Fibroblast of lung (primary cell): ENCODE measurements at places on chromosomes 7 and 10. TPM values are rescaled to one million over a fixed set of nuclear protein-coding genes. Genes with fewer than 3 reads are reported as not detected.

The COL26A1 gene
- total RNA-seq: not detected in 2 replicates

The PTPRZ1 gene
- total RNA-seq: not detected in 2 replicates

The CCNJ gene
- 5.6 and 6.7 TPM in 2 replicates for total RNA-seq

DNA sequence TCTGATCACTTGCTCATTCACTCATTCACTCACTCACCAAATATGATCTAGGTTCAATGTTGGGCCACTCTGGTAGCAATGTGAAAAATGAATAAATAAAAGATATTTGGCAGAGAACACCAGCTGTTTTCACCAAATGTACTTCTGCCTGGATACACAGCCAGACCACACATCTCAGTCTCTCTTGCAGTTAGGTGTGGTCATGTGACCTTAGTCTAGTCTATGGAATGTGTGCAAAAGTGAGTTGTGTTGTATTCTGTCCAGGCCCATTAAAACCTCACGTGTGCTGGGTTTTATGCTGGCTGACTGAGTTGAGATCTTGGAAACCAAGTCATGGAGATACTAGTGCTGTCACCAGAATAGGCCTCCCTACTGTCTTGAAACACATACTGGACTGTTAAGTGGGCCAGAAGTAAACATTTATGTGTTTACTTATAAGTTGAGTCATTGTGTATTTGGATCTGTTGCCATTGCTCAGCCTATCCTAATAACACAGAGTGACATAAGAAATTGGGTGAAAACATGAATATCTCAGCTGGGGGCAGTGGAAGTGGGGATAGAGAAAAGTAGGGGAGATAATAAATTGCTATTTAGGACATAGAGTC lies 145.5 kb downstream of the PTEN start:
- DNase-seq: peak; percentile 47

DNA sequence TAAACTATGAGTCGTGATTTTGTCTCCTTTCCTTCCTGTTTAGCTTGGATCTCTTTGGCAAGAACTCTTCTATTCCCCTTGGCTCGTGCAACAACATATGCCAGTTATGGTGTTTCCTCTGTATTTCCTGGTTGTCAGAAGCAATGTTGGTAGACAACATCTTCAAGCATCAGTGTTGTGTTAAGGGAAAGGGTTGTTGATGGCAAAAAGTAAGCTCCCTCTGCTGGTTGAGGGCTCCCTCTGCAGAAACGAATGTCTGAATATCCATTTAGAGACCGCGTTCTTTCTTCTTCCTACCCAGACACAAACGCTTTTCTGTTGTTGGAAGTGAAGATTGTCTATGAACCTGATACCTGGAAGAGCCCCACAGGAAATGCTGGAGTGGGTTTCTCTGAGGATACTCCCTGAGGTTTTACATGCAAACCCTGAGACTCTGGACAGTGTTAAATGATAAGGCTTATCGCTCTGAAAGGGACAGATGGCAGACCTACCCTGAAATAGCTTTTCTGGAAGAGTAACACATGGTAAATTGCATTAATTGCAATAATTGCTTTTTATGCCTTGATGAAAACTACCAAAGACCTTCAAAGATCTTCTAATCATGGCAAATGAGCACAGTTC lies 23.5 kb upstream of the C1QL3 start:
- peak; percentile 47 for DNase-seq

GRCh38 chr7:233249-234035 lies 41.1 kb downstream of the FAM20C start:
- DNase-seq: peak; percentile 37

The PTN gene
- 13.9 and 30.2 TPM in 2 replicates for total RNA-seq

The POMZP3 gene
- total RNA-seq: 1.3 and 1.5 TPM in 2 replicates

The NUTM2E gene
- total RNA-seq: under 0.01 TPM in 1 of 2 replicates, not detected in the other

- peak; percentile 93 for DNase-seq
These were observed 3.0 kb upstream of the HOXA1 start for GRCh38 chr7:27098578-27099451.

GRCh38 chr7:88306590-88307048 lies at the start of gene STEAP4:
TSS of gene STEAP4 (minus strand) at chr7:88306894. CDS start at chr7:88284269, 22,625 bp downstream.
- peak; percentile 67 for DNase-seq

GRCh38 chr10:30056281-30056680 lies 3.1 kb downstream of the JCAD start:
- DNase-seq: no peak

The AKR1C4 gene
- not detected in 2 replicates for total RNA-seq

- peak; percentile 46 for DNase-seq
These were observed 11.6 kb downstream of the IMPDH1 start for GRCh38 chr7:128398016-128398840.

GRCh38 chr10:71193516-71193915 lies 18.9 kb upstream of the UNC5B start:
- no peak for DNase-seq

The CLEC5A gene
- not detected in 2 replicates for total RNA-seq

The AS3MT gene
- 8.1 and 10.5 TPM in 2 replicates for total RNA-seq

The EVX1 gene
- not detected in 2 replicates for total RNA-seq

The ERVW-1 gene
- total RNA-seq: not detected in 2 replicates

DNA sequence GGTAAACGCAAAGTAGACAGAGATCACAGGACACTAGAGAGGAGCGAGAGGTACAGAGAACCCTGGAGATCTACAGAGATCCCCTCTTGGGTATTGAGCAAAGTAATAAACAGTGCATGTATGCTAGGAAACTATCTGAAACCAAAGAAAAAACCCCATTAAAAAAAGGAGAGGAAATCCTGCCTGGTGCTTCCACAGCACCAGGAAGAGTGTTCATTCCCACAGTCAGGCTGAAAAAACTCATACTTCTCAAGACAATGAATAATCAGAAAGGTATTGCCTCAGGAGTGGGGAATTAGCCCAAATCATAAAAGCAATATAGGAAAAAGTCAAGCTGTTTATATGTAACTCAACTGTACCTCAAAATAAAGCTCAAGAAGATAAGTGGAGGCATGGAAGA lies 59.1 kb downstream of the ANKRD26 start:
- DNase-seq: no peak

The CALCR gene
- total RNA-seq: not detected in 2 replicates

The CYP2E1 gene
- total RNA-seq: 0.26 and 0.50 TPM in 2 replicates

The SLC29A4 gene
- 5.1 and 6.4 TPM in 2 replicates for total RNA-seq

DNA sequence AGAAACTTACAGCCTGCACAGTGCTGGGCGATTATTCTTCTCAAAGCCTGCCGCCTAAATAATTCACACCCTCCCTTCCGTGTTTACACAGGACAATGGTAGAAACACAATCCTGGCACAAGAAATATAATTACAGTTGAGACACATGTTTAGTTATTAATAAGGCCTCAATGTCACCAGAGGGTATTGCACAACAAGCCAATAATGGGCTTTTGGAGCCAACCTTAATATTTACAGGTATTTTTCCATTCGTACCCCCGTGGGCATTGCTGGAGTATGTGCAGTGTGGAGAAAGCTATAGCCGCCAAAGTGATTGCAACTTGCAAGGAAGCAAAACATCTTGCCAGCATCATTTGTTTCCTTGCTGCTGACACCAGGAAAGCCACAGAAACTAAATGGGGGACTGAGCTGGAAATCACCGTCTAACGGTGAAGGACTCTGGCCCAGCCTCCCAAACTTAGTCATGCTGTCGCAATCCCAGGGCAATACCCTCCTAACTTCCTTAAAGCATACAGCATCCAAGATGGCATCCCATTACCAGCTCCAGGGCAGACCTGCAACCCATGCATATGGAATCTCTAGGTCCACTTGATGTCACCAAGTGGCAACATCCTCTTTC lies 8.6 kb downstream of the CALN1 start:
- DNase-seq: no peak

The TAS2R3 gene
- 1.3 and 2.8 TPM in 2 replicates for total RNA-seq

DNA sequence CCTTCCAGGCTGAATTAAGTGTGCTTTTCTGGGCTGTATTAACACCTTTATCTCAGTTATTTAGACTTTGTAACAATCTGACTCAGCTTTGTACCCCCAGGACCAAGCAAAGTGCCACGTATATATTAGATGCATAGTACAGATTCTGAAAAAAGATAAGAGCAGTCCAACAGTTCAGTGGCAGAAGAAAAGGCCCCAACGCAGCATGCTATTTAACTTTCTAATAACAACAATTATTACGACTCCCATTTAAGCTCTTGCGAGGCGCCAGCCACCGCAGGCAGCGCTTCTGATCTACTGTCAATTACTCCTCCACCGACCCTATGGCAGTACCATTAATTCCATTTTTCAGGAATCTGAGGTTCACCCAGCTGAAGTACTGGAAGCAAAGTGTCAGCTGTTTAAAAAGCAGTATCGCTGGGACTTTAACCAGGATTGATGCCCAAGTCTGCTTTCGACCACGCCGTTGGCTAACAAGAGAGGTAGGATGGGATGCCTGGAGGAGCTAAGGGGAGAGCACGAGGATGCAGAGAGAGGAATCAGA lies 638 bp downstream of the LIPA start:
- no peak for DNase-seq

DNA sequence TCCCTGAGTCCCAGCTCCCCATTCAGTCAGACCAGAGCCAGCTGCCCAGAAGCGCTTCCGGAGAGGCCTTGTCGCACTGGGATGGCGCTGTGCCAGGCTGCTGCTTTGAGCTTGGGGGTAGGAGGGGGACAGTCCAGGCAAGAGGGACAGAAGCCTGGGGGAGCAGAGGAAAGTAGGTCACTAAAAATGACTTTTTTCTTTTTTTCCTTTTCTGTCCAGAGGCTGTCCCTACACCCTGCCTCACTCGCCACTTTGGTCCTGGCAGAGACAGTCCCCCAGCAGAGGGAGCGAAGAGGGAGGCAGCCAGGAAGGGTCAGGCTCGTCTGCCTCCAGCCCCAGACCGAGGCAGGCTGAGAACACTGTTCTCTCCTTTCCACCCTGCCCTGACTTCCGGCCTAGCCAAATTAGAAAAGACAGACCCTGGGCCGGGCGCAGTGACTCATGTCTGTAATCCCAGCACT lies 15.8 kb upstream of the TRIM8 start:
- DNase-seq: no peak

The OTUD1 gene
- total RNA-seq: 6.7 and 6.8 TPM in 2 replicates

The ELFN1 gene
- 0.33 and 0.51 TPM in 2 replicates for total RNA-seq

- DNase-seq: peak; percentile 87
These were observed 11.5 kb upstream of the AKR1B10 start for GRCh38 chr7:134515569-134516468.

GRCh38 chr10:52677086-52677485 lies 95.5 kb downstream of the MBL2 start:
- DNase-seq: no peak

DNA sequence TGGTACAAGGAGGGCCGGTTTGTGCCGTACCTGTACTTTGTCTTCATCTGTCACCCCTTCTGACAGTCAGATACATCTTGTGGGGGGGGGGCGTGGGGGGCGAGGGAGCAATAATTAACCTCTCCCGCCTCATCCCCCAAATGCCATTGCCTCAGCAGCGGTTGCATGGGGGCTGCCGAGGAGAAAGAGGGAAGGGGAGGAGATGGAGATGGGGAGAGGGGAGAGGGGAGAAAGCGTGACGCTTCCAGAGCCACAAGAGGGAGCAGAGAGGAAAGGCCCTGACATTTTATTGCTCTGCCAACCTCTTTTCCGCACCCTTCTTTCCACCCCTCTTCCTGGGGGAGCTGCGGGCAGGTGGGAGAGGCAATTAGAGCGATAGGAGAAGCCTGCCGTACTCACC lies 11.8 kb downstream of the KAZALD1 start:
- no peak for DNase-seq

The ACBD7 gene
- total RNA-seq: under 0.01 and 4.1 TPM in 2 replicates

The H2AZ2 gene
- total RNA-seq: 121 and 230 TPM in 2 replicates

DNA sequence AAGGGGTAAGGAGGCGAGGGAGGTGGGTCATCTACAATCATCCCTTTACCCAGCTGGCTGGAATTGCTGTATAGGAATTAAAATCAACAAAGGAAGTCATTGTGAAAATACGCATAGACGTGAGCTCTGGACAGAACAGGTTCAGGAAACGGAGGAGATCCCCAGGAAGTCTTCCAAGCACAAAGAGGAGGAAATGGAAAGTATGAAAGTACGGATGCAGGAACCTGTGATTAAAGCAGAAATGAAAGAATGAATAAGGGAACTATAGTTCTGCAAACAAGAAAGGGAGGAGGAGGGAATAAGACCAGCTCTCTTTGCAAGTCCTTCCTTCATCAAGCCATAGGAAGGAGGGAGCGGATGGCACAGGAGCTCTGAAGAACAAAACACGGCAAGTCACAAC lies 61.8 kb downstream of the PYROXD2 start:
- DNase-seq: no peak

- peak; percentile 19 for DNase-seq
These were observed 198.9 kb downstream of the REEP3 start for GRCh38 chr10:63720072-63720537.

GRCh38 chr7:132789281-132789680 lies 213.0 kb upstream of the PLXNA4 start:
- DNase-seq: no peak

The PDAP1 gene
- 29.6 and 34.7 TPM in 2 replicates for total RNA-seq

DNA sequence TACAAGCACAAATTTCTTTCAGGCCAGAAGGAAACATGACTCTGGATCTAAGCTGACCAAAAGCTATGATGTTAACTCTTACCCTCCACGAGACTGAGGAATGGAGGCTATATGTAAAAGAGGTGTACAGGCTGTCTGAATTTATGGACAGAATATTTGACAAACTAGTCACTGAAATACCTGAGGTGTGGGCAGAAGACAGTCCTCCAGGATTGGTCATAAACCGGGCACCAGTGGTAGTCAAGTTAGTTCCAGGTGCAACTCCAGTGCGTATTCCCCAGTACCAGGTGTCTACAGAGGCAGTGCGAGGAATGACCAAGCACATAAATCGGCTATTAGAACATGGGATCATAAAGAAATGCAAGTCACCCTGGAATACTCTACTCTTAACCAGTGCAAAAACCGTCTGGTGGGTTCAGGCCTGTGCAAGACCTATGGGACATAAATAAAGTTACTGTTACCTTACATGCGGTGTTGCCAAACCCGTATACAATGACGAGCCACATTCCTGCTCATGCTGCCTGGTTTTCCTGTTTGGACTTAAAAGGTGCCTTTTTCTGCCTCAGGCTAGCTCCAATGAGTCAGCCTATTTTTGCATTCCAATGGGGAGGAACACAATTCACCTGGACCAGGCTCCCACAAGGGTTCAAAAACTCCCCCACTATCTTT lies 6.7 kb upstream of the CYREN start:
- no peak for DNase-seq

DNA sequence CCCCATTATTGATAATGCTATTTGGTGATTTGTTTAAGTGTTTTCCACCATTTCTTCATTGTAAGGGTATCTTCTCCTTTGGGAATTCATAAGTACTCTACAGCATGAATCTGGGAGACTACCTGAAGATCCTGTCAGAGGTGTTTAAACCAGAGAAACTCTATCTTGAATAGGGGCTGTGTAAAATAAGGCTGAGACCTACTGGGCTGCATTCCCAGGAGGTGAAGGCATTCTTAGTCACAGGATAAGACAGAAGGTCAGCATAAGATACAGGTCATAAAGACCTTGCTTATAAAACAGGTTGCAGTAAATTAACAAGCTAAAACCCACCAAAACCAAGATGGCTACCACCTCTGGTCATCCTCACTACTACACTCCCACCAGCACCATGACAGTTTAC lies 13.4 kb upstream of the OR2A5 start:
- DNase-seq: no peak

- DNase-seq: no peak
These were observed 414.5 kb downstream of the REEP3 start for GRCh38 chr10:63935705-63936104.
